ENCODE measurements at places on chromosomes 11 and 22.

- no peak for DNase-seq
These were observed 14.1 kb downstream of the DEAF1 start for GRCh38 chr11:680970-681369.

DNA sequence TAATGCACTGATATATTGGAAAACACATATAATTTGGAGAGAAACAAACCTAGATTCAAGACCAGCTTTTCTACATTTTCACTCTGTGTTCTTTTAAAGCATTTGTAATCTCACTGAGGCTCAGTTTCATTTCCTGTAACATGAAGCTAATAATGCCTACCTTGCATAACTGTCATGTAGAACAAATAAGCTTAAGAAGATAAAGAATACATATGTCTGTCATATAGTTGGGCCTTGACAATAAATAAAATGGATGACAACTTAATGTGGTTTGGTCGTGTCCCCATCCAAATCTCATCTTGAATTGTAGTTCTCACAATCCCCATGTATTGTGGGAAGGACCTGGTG lies 35.2 kb upstream of the FIBIN start:
- no peak for DNase-seq

DNA sequence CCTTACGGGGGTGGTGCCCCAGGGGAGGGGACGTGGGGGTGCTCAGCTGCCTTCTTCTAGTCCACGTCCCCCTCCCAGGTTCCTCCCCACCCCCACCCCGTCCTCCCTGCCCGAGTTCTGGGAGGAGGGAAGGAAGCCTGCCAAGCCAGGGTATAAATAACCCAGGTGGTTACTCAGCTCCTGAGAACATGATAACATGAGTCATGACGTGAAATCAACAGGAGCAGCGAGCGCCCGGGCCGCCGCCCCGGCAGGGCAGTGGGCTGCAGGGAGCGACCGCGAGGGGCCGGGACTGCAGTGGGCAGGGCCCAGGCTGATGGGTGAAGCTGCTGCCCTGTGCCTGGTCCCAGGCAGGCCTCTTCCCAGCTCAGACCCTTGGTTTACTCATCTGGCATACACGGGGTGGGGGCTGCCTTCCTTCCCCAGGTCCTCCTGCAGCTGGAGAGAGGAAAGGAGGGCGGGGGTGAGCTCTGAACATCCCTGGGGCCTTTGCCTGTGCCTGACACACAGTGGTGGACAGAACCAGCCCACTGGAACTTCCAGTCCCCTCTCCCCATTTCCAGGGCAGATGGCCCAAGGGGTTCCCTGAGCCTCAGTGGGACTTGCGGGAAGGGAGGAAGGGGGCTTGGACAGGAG lies 8.8 kb upstream of the PDGFB start:
- DNase-seq, result no peak

- DNase-seq, result no peak
These were observed 34.3 kb downstream of the MTMR3 start for GRCh38 chr22:29917052-29917902.

GRCh38 chr11:71420455-71421241 lies 27.5 kb downstream of the DHCR7 start:
- DNase-seq, result no peak

DNA sequence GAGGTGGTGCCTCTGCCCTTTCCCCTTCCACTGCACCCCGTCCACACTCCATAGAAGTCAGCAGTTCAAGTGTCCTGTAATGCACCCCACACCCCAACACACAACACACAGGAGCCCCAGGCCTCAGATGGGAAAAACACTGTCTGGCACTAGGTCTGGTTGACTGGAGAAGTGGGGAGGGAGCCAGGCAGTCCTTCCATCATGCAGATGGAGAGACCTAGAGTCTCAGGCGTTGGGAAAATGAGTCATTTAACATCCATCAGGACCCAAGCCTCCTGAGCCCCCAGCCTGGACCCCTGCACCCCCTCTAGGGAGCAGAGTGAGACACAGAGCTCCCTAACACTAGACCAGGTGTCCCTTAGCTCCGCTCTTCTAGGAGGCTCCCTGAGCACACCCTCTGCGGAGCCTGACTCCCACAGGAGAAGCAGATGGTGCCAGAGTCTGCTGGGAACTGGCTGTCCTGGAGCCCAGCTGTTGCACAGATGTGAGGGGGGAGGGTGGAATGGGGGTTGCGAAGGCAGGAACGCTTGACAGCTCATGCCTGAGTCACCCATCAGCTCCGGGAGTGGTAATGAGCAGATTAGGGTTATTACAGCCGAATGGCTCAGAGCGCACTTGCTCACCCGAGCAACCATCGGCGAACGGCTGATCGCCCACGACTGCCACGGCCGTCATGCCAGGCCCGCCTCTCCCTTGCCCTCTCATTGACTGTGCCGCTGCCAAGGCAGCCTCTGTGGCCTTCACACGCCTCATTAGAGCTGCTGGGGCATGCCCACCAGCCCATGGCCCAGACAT lies 22.1 kb upstream of the SYT7 start:
- no peak for DNase-seq

DNA sequence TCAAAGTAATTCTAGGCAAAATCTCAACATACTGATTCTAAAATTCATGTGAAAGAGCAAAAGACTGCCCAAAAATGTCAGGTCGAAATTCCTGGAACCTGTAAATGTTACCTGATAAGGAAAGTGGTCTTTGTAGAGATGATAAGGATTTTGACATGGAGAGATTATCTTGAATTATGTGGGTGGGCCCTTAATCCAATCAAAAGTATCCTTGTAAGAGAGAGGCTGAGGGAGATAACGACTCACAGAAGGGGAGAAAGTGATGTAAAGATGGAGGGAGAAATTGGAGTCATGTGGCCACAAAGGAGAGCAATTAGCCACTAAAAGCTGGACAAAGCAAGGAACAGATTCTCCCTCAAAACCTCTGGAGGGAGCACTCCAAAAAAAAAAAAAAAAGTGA lies 20.5 kb downstream of the RRM1 start:
- DNase-seq, result no peak

GRCh38 chr11:22234743-22235142 lies 41.9 kb downstream of the ANO5 start:
- DNase-seq, result no peak

GRCh38 chr22:20671409-20672081 lies 102.4 kb upstream of the SERPIND1 start:
- peak; percentile 10 for DNase-seq

DNA sequence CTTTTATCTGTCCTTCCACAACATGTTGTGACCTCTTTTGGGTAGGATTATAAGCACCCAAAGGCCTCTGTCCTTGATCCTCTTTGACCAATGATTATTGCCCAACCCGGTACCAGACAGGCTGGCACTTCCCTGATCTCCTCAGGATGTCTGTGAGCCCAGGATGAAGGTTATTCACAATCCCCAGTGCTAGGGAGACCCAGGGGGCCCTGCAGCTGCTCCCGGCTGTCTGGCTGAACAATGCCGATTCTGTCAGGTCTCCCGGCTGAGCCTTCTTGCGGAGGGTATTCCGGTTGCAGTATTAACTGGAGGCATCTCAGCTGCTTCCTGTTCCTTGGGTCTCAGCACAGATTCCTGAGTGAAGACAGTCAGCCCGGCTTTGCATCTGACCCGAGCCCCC lies 71.2 kb upstream of the CDON start:
- no peak for DNase-seq
